ENCODE measurements at places on chromosomes 1 and 21.

- no peak overlapping the region for H3K27ac ChIP-seq
- peaks cover 25% of the 10 kb centered on the region for H3K27me3 ChIP-seq
- no peaks in the 10 kb centered on the region for H3K4me1 ChIP-seq
- no peaks in the 10 kb centered on the region for H3K36me3 ChIP-seq
- no peak for DNase-seq
- no peak overlapping the region for H3K4me3 ChIP-seq
Observed at GRCh38 chr1:26097696-26098095, 13.9 kb upstream of the PDIK1L start.

GRCh38 chr1:66295803-66296202 lies 238.2 kb upstream of the SGIP1 start:
- peaks cover 3% of the 10 kb centered on the region for H3K4me1 ChIP-seq
- H3K4me3 ChIP-seq = no peak overlapping the region
- H3K27ac ChIP-seq = no peak overlapping the region

DNA sequence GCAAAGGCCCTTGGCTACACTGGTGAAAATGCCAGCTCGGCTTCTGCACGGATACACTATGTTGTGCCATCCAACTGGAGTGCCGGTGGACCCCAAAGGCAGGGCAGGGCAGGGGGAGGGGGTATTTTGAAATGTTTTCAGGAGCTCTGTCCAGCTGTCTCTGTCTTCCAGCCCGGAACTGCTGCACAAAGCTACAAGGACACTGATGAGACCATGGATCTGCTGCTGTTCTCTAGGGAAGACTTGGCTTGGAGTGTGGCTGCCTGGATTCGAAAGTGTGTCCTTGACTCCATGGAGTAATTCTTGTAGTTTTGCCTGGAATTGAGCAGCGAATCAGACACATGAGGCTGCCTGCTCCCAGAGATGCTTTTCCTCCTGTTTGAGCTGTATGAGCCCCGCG lies 42.4 kb downstream of the TTC39A start:
- H3K27ac ChIP-seq = no peak overlapping the region
- no peaks in the 10 kb centered on the region for H3K4me1 ChIP-seq
- H3K4me3 ChIP-seq = no peak overlapping the region
- no peaks in the 10 kb centered on the region for H3K36me3 ChIP-seq
- no peak for DNase-seq

GRCh38 chr1:115465802-115466363 lies 127.8 kb upstream of the NGF start:
- no peak for DNase-seq
- H3K27ac ChIP-seq = no peak overlapping the region
- H3K27me3 ChIP-seq = no peaks in the 10 kb centered on the region
- no peaks in the 10 kb centered on the region for H3K36me3 ChIP-seq
- no peak overlapping the region for H3K4me3 ChIP-seq

DNA sequence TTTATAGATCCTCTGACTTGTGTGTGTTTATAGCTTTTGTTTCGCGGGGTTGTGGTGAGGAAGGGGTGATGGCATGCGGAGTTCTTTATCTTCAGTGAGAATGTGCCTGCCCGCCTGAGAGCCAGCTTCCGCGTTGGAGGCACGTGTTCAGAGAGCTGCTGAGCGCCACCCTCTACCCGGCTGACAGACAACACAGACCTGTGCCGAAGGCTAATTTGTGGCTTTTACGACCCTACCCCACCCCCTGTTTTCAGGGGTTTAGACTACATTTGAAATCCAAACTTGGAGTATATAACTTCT lies 14.4 kb upstream of the CD101 start:
- no peaks in the 10 kb centered on the region for H3K36me3 ChIP-seq
- DNase-seq = peak; percentile 84
- 0 out of 2 replicates have a peak overlapping the region, but pooled peaks have one; percentile 4 for H3K4me3 ChIP-seq

DNA sequence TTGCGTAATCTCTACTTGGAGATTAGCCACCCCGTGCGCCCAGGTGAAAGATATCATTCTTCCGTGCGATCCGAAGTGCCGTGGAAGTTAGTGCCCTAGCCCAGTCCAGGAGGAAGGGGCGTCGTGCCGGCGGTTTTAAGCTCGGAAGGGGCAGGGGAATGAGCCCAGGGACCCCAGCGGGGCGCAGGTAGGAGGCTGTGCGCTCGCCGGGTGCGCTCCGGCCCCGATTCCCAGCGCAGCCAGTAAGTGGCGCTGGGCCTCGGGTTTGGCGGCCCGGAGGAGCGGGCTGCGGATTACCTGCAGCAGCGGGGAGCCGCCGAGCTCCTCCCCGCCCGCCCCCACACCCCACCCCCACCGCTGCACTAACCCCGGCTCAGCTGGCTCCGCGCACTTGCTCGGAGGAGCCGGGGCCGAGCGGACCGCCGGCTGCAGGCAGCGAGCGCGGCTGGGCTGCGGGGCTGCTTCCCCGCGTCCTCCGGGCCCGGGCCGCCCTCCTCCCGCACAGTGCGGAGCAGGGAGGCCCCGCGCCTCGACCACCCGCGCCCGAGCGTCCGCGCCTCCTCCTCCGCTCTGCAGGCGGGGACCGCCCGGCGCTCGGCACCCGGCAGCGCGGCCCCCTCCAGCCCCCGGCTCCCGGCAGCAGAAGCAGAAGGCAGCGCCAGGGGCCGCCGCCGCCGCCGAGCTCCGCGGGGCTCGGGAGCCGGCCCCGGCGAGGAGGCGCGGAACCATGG lies at the start of gene RYR2:
Gene RYR2 (plus strand): TSS at position 390 of the 731 bp plus-strand sequence. CDS start 338 bp downstream, at position 728.
- H3K4me3 ChIP-seq = no peak within 1 kb of the TSS
- H3K36me3 ChIP-seq = no peaks in the 10 kb centered on the region
- H3K27ac ChIP-seq = no peak within 1 kb of the TSS
- no peaks in the 10 kb centered on the region for H3K4me1 ChIP-seq
- no peak for DNase-seq

GRCh38 chr1:156794506-156795373 lies 21.9 kb downstream of the SH2D2A start:
- no peak overlapping the region for H3K27ac ChIP-seq
- peaks cover 97% of the 10 kb centered on the region for H3K36me3 ChIP-seq
- no peaks in the 10 kb centered on the region for H3K4me1 ChIP-seq
- no peaks in the 10 kb centered on the region for H3K27me3 ChIP-seq
- peak; percentile 18 for DNase-seq

- H3K4me3 ChIP-seq = no peak overlapping the region
- H3K27ac ChIP-seq = no peak overlapping the region
- no peak for DNase-seq
- H3K4me1 ChIP-seq = peaks cover 20% of the 10 kb centered on the region
Observed at GRCh38 chr1:94020764-94021579, 100.0 kb downstream of the ABCA4 start.

GRCh38 chr1:89767618-89768017 lies 53.2 kb upstream of the LRRC8D start:
- no peaks in the 10 kb centered on the region for H3K27me3 ChIP-seq
- H3K36me3 ChIP-seq = no peaks in the 10 kb centered on the region
- no peak overlapping the region for H3K4me3 ChIP-seq
- H3K27ac ChIP-seq = no peak overlapping the region
- H3K4me1 ChIP-seq = peaks cover 10% of the 10 kb centered on the region
- DNase-seq = no peak

DNA sequence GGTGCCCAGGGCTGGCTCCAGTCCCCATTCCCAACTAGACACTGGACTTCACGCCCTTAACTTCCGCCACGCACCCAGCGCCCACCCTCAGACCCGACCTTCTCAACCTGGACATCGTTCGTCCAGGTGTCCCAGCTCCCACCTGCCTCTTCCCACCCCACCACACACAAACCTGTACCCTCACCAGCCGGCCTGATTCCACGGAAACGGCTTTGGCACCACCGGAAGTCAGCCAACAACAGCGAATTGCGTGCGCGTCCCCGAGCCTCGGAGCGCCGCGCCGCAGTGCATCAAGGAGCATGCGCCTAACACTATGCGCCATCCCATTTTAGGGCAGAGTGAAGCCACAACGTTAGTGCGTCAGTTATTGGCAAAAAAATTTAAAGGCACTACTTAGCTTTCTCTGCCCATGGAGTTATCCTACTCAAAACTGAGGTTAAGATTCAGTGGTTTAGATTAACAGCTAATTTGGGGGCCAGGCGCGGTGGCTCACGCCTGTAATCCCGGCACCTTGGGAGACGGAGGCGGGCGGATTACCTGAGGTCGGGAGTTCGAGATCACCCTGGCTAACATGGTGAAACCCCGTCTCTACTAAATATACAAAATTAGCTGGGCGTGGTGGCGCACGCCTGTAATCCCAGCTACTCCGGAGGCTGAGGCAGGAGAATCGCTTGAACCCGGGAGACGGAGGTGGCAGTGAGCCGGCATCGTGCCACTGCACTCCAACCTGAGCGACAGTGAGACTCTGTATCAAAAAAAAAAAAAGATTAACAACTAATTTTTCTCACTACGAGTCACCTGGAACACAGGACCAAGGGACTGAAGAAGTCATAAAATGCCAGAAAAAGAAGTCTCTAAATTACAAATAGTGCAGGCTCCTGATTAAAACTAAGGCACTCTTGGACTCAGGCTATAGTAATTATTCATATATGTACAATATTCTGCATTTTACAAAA lies at the start of gene GON4L:
Gene GON4L (minus strand): TSS at position 240 of the 956 bp plus-strand sequence. CDS start 3,434 bp downstream, outside the sequence.
- H3K4me1 ChIP-seq = peaks cover 52% of the 10 kb centered on the region
- H3K4me3 ChIP-seq = peak within 1 kb of the TSS; percentile 87
- H3K27me3 ChIP-seq = no peaks in the 10 kb centered on the region

GRCh38 chr1:220791285-220791684 lies 4.6 kb downstream of the MTARC1 start:
- no peaks in the 10 kb centered on the region for H3K27me3 ChIP-seq
- H3K4me1 ChIP-seq = no peaks in the 10 kb centered on the region
- no peaks in the 10 kb centered on the region for H3K36me3 ChIP-seq
- no peak overlapping the region for H3K4me3 ChIP-seq
- no peak overlapping the region for H3K27ac ChIP-seq

DNA sequence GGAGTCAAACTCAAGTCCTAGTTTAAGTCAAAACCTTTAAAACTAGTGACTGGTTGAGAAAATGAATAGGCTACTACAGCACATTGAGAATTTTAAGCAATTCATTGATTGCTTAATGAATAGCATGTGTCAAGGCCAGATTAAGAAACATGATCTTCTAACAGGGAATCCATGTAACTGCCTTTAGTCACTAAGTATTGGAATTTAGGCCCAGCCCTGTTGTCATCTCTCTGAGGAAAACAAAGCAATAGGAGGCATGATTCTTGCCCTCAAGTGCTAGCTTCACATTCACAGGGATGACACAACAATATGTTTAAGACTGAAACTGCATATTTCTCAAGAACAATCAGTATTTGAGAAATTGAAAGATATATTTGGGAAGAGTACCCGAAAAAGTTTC lies 70.0 kb upstream of the PTGS2 start:
- no peak overlapping the region for H3K27ac ChIP-seq
- no peaks in the 10 kb centered on the region for H3K27me3 ChIP-seq
- no peak for DNase-seq

DNA sequence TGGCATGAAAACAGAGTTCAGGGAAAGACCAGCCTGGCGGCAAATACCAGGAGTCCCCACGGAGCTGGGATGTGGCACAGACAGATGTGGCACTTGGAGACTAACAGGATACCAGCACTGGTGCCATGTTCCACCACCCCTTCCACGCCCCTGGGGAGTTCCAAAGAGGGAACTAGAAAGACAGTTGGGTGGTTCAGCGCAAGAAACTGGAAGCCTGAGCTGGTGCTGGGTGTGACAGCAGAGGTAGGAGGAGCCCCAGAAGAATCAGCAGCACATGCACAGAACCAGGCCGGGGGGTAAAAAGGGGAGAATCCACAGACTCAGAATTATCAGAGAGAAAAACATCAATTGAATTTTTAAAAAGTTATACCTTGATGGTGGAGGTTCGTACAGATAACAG lies 22.4 kb downstream of the DDX20 start:
- DNase-seq = no peak
- peaks cover 6% of the 10 kb centered on the region for H3K27me3 ChIP-seq
- H3K4me1 ChIP-seq = no peaks in the 10 kb centered on the region
- H3K36me3 ChIP-seq = no peaks in the 10 kb centered on the region
- no peak overlapping the region for H3K4me3 ChIP-seq
- no peak overlapping the region for H3K27ac ChIP-seq

DNA sequence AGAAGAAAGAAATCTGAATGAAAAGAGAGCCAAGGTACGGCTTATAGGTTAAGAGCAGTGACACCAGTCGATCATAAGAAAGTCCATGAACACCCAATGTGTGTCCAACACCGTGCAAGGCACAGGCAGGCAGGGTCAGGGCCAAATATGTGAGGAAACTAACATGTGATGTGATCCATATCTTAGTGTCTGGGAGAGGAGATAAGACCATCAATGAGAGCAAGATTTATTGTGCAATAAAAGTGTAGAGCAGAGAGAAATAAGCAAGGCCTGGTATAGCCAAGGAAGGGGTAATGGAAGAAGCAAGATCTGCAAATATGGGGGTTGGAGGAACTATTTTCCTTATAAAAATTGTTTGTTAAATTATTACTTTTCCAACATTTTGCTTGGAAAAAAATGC lies 198.8 kb downstream of the CRB1 start:
- H3K27me3 ChIP-seq = no peaks in the 10 kb centered on the region
- no peaks in the 10 kb centered on the region for H3K36me3 ChIP-seq
- no peak overlapping the region for H3K27ac ChIP-seq
- no peak overlapping the region for H3K4me3 ChIP-seq
- no peaks in the 10 kb centered on the region for H3K4me1 ChIP-seq

- H3K27ac ChIP-seq = no peak overlapping the region
- H3K4me3 ChIP-seq = no peak overlapping the region
- H3K36me3 ChIP-seq = no peaks in the 10 kb centered on the region
- no peaks in the 10 kb centered on the region for H3K27me3 ChIP-seq
Observed at GRCh38 chr1:15989776-15990175, 13.9 kb upstream of the ZBTB17 start.

GRCh38 chr1:67314696-67315095 lies 7.0 kb downstream of the IL12RB2 start:
- no peak overlapping the region for H3K4me3 ChIP-seq
- no peak overlapping the region for H3K27ac ChIP-seq
- no peaks in the 10 kb centered on the region for H3K36me3 ChIP-seq
- no peak for DNase-seq
- no peaks in the 10 kb centered on the region for H3K4me1 ChIP-seq
- peaks cover 6% of the 10 kb centered on the region for H3K27me3 ChIP-seq

GRCh38 chr1:218558271-218558810 lies 213.2 kb downstream of the TGFB2 start:
- H3K27me3 ChIP-seq = no peaks in the 10 kb centered on the region
- no peak overlapping the region for H3K4me3 ChIP-seq
- H3K36me3 ChIP-seq = no peaks in the 10 kb centered on the region
- no peak overlapping the region for H3K27ac ChIP-seq

- no peak overlapping the region for H3K27ac ChIP-seq
- H3K4me3 ChIP-seq = no peak overlapping the region
- no peaks in the 10 kb centered on the region for H3K4me1 ChIP-seq
- no peaks in the 10 kb centered on the region for H3K27me3 ChIP-seq
- DNase-seq = no peak
- H3K36me3 ChIP-seq = no peaks in the 10 kb centered on the region
Observed at GRCh38 chr1:237684236-237684635, 206.5 kb downstream of the ZP4 start.

DNA sequence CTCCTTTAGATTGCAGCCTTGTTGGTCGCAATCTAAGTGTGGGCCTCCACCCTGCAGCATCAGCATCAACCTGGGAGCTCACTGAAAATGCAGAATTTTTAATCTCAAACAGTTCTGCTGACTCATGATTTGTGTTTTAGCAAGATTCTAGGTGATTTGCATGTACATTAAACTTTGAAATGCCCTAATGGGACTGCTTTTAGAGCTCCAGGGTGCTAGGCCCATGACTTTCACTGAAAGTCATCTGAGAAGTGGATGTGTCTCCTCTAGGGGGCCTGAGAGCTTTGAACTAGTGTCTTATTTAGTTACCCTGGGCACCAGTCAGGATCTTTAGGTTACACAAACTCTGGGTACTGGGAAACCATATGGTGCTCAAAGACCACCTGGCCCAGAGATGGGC lies 9.0 kb downstream of the TRIM67 start:
- no peak for DNase-seq
- no peaks in the 10 kb centered on the region for H3K36me3 ChIP-seq
- H3K27ac ChIP-seq = no peak overlapping the region
- H3K27me3 ChIP-seq = peaks cover 8% of the 10 kb centered on the region
- H3K4me1 ChIP-seq = no peaks in the 10 kb centered on the region
- no peak overlapping the region for H3K4me3 ChIP-seq

Data from DND-41 (cell line).